Stimulated activated CD4-positive, alpha-beta T cell treated with anti-CD3 and anti-CD28 coated beads, TNF-alpha, amount 100 ng/mL, for 1 hour (primary cell): ENCODE measurements at places on chromosomes 5 and 9.

DNA sequence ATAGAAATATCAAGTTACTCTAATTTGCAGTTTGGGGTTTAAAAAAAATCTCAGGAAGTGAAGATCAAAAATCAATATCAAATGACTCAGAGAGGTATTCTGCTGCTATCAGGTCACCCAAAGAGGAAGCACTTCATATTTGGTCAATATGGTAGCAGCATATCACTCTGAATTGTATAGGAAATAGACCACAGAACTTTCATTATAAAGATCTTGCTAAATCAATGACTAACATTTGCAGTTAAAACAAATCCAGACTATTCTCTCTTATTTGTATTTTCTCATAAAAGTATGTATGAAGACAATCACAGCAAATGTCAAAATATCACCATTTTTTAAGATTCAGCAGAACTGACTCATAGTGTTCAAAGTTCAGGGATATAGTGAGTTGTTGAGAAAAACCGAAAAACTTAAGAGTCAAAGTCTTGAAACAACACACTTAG lies 105.8 kb upstream of the PCSK1 start:
- DNase-seq, result no peak

DNA sequence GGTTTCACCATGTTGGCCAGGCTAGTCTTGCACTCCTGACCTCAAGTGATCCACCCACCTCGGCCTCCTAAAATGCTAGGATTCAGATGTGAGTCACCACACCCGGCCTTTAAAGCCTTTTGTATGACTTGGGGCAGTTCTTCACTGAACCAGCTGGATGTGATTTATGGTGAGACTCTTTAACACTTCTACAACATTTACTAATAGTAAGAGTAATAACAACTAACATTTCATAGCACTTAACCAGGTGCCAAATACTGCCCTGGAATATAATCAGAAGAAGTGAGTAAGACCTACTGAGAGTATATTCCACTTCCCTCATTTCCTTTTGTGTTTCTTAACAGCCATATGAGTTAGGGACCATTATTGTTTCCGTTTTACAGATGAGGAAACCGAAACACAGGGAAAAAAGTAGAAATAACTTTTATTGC lies 10.0 kb downstream of the ZSWIM6 start:
- no peak for DNase-seq

DNA sequence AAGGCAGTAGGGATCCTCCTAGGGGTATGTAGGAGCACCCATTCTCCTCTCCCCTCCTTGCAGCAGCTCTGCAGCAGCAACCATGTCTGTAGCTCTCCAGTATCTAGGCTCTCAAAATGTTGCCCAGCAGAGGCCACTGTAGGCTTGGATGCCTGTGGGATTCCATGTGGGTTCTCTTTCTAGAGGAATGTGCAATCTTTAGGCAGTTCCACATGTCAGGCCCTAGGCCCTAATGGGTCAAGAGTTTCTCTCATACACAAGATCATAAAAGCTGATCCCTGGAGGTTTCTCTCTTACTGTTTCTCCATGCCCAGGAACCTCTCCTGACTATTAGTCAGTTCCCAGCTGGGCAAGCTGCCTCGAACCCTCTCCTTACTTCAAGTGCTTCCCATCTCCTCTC lies 215.8 kb downstream of the FRMD3 start:
- no peak for DNase-seq

DNA sequence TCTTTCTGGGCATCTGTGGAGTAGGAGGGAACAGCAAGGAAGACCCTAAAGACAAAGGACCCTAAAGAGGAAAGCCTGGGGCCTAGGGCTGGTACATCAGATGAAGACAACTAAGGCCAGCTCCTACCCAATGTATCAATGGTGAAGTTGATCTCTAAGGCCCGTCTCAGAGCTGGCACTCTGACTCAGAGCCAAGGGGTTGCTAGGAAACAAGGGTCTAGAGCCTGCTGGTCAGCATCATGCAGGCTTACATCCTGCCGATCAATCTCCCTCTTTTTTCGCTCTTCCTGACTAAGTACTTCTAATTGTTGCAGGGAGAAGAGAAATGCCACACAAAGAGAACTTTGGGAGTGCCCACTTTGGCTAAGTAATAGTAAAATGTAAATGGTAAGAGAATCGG lies 26.2 kb downstream of the TRIM32 start:
- DNase-seq, result no peak

- no peak for DNase-seq
Observed at GRCh38 chr5:159330131-159330800, at the start of gene IL12B. IL12B (minus strand) TSS chr5:159330487; CDS start chr5:159326782, 3,705 bp downstream.

DNA sequence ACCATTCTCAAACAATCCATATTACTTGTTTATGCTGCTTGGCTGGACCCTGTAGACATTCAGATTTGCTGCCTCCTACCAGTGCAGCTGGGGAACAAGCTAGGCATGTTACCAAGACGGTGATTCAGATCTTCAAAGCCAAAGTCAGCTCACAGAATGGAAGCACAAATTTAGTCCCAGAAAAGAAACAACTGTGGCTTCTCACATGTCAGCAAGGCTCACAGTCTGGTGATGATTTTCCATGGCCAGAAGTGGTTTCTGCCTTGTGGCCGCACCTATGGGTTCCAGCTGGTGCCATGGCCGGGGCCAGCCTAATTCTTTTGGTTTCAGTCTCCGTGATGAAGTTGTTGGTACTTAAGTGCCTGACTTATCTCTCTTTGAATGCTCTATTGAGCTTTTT lies 182.2 kb downstream of the TMC1 start:
- no peak for DNase-seq

DNA sequence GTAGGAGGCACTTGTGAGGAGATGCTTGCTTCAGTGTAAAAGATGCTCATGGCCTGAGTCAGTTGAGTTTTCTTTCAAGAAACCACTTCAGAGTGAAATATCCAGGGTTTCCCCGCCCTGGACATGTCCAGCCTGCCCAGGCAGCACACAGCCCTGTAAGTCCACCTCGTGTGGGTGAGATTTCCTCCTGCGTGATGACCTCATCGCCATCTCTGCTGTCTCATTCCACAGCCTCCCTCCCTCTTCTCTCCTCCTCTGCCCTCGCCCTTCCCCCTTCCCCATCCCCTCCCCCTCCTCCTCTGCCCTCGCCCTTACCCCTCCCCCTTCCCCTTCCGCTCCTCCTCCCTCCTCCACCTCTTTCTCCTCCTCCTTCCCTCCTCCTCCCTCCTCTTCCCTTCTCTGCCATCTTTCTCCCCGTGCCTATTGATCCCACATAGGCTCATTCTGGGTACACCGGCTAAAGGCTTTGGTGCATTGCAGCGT lies 34.0 kb upstream of the NCS1 start:
- no peak for DNase-seq

GRCh38 chr9:136984464-136985026 lies 1.8 kb downstream of the LCNL1 start:
- no peak for DNase-seq

- no peak for DNase-seq
Observed at GRCh38 chr9:100591639-100592412, 13.9 kb downstream of the CAVIN4 start.

DNA sequence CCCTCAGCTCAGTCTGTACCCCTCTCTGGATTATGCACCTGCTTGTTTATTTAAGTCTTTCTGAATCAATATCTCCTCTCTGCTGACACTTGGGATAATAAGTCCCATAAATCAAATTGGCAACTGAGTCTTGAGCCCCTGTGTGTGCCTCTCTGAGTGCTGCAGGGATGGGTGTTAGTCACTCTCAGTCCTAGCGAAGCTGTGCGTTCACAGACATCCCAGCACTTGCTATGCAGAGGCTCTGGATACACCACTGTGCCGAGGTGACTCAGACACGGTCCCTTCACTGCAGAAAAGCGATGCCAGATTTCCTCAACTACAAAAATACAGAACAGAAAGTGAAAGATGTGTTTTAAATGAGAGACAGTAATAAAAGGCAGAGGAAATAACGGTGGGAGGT lies 4.1 kb upstream of the KCNMB1 start:
- DNase-seq, result no peak
